Osteoblast (primary cell): ENCODE measurements at places on chromosomes 7 and 10. TPM values are rescaled to one million over a fixed set of nuclear protein-coding genes. Genes with fewer than 3 reads are reported as not detected.

GRCh38 chr10:22684699-22685098 is 29.7 kb downstream of the PIP4K2A start:
- DNase-seq, result no peak

DNA sequence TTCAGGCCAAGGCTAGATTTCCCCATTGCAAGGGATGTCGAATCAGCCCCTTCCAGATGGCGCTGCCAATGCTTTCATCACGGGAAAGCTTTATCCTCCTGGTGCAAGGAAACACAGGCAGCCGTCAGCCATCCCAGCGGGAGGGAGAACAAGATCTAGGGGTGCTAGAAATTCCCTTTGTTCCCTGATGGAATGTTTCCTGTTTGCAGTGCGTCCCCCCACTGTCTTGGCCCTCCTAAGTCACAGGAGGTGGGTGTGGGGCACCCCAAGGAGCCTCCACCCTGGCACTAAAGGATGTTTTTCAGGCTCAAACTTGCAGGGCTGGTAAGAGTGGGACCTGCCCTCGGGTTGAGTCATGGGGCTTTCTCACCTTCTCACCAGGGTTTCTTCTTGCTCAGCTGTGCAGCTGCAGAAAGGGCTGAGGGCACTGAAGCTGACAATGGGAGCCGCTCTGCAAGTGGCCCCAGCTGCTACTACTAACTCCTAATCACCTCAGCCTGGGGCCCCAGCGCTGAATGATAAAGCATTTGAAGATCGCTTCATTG is 103.6 kb downstream of the PRPF18 start:
- no peak for DNase-seq

DNA sequence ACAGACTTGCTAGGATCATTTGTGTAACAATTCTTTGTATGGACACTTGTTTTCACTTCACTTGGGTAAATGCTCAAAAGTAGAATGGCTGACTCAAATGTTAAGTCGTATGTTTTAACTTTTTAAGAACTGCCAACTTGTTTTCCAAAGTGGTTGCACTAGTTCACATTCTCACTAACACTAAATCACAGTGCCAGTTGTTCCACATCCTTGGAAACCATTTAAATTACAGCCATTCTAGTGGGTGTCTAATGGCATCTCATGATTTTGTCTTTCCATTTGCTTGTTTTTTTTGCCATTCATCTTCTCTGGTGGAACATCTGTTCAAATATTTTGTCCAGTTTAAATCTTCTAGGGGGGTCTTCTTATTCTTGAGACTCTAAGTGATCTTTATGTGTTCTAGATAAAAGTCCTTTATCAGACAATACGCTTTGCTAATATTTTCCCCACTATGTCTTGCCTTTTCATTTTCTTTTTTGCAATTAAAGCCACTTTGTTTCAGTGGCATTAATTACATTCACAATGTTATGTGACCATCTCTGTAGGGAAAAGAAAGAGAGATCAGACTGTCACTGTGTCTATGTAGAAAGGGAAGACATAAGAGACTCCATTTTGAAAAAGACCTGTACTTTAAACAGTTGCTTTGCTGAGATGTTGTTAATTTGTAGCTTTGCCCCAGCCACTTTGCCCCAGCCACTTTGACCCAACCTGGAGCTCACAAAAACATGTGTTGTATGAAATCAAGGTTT is 63.9 kb downstream of the ITGB1 start:
- DNase-seq, result no peak

DNA sequence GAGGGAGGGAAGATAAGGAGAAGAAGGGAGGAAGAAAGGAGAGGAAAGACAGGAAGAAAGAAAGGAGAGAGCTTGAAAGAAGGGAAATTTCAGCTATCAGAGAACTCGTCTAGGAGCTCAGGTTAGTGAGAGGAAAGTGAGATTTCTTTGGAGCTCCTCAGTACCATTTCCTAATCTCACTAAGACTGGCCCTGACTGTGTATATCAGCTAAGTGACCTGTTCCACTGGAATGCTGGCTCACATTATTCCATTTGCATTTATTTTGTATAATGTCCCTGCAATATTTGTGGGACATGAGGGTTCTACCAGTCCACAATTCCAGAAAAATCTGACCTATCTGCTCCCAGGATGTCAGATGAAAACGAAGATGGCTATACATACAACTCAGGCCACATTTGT is 114.7 kb upstream of the CELF2 start:
- DNase-seq, result no peak

Gene DOCK1
- total RNA-seq, result 80.3 and 106 TPM in 2 replicates

DNA sequence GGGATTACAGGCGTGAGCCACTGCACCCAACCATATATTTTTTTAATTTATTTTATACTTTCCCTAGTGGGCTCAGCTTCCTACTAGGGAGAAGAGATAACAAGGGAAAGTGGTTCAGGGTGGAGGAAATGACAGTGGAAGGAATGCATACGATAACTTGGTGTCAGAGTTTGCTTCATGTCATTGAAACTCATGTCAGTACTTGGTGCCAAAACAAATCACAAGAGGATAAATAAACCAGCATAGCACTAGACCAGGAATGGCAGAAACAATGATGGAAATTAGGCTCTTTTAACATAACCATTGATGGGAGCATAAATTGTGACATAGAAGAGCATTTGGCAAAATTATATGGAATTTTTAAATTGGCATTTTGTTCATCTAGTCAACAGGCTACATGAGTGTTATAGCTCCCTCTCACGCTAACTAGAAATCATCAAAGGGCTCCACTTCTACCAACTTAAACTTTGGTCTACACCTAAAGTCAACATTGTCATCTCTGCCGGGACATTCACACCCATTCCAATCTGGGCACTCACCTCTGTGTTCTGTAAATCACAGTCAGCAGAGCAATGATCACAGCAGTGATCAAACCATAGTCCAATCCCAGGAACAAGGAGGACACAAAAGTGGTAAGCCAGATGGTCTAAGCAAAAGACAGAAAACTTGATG is 41.2 kb downstream of the PSMC2 start:
- DNase-seq, result no peak

- DNase-seq, result no peak
Observed at GRCh38 chr7:94997547-94997946, 90.2 kb downstream of the PPP1R9A start.

Gene CH25H
- total RNA-seq, result 5.8 and 13.0 TPM in 2 replicates

Gene PRKCQ
- not detected in 2 replicates for total RNA-seq
